ENCODE measurements at places on chromosomes 2 and 18. TPM values are rescaled to one million over a fixed set of nuclear protein-coding genes. Genes with fewer than 3 reads are reported as not detected.

AQP12B gene
- not detected for polyA plus RNA-seq

GIGYF2 gene
- polyA plus RNA-seq: 13.3 TPM

LGALSL gene
- 19.8 TPM for polyA plus RNA-seq

SPP2 gene
- polyA plus RNA-seq: not detected

RFTN2 gene
- 8.0 TPM for polyA plus RNA-seq

ITGAV gene
- 27.9 TPM for polyA plus RNA-seq

ASAP2 gene
- polyA plus RNA-seq: 42.4 TPM

COX5B gene
- polyA plus RNA-seq: 286 TPM

C2orf15 gene
- polyA plus RNA-seq: 0.75 TPM

TBR1 gene
- polyA plus RNA-seq: not detected

EPB41L5 gene
- 4.3 TPM for polyA plus RNA-seq

FZD7 gene
- 4.8 TPM for polyA plus RNA-seq

NIFK gene
- polyA plus RNA-seq: 22.1 TPM

SAP130 gene
- 9.2 TPM for polyA plus RNA-seq

MC2R gene
- not detected for polyA plus RNA-seq

LCT gene
- polyA plus RNA-seq: 24.8 TPM

CSRNP3 gene
- polyA plus RNA-seq: 0.20 TPM

EN1 gene
- not detected for polyA plus RNA-seq

RUFY4 gene
- not detected for polyA plus RNA-seq

RAX gene
- not detected for polyA plus RNA-seq

ARHGEF33 gene
- polyA plus RNA-seq: not detected

LRP2 gene
- not detected for polyA plus RNA-seq

C2orf74 gene
- polyA plus RNA-seq: 19.1 TPM

ADRA2B gene
- polyA plus RNA-seq: 0.26 TPM

FKBP7 gene
- polyA plus RNA-seq: 12.8 TPM

CYP1B1 gene
- polyA plus RNA-seq: 7.3 TPM

PARD3B gene
- polyA plus RNA-seq: 8.4 TPM
